ENCODE measurements at places on chromosomes 1 and 21. TPM values are rescaled to one million over a fixed set of nuclear protein-coding genes. Genes with fewer than 3 reads are reported as not detected.

TRIM58 gene
- total RNA-seq = not detected

OR2T2 gene
- total RNA-seq = not detected

TMCO2 gene
- total RNA-seq = not detected

RRP1 gene
- total RNA-seq = 37.3 TPM

KRTAP7-1 gene
- not detected for total RNA-seq

DLGAP3 gene
- total RNA-seq = 0.10 TPM

TEX35 gene
- 0.09 TPM for total RNA-seq

KIF26B gene
- total RNA-seq = 0.05 TPM

IL10 gene
- not detected for total RNA-seq

CLIC6 gene
- total RNA-seq = 0.08 TPM

PALMD gene
- 0.23 TPM for total RNA-seq

PCP4L1 gene
- 0.06 TPM for total RNA-seq

MRAP gene
- not detected for total RNA-seq

PDC gene
- not detected for total RNA-seq

ZNF683 gene
- not detected for total RNA-seq

SOAT1 gene
- total RNA-seq = 23.5 TPM

TP73 gene
- 0.90 TPM for total RNA-seq

TARBP1 gene
- total RNA-seq = 10.7 TPM

PEAR1 gene
- total RNA-seq = 7.0 TPM

AQP10 gene
- not detected for total RNA-seq

HSD3B1 gene
- not detected for total RNA-seq

GJA5 gene
- not detected for total RNA-seq

PCBP3 gene
- 0.98 TPM for total RNA-seq

CAPN9 gene
- total RNA-seq = not detected

SZT2 gene
- total RNA-seq = 5.9 TPM

PAQR7 gene
- 6.4 TPM for total RNA-seq

GPR25 gene
- not detected for total RNA-seq

SPATA17 gene
- total RNA-seq = 2.1 TPM

MOB3C gene
- 3.8 TPM for total RNA-seq

NIPAL3 gene
- total RNA-seq = 7.1 TPM

UBE2U gene
- not detected for total RNA-seq

PLA2G2F gene
- total RNA-seq = not detected

SIPA1L2 gene
- total RNA-seq = 6.7 TPM

SH2D5 gene
- 12.2 TPM for total RNA-seq

GBP7 gene
- not detected for total RNA-seq

ZNF593OS gene
- total RNA-seq = not detected

LDLRAD1 gene
- not detected for total RNA-seq

LSM10 gene
- 31.2 TPM for total RNA-seq

HSPB7 gene
- not detected for total RNA-seq

SPRR2A gene
- total RNA-seq = not detected

PADI3 gene
- 0.84 TPM for total RNA-seq

KMO gene
- 0.68 TPM for total RNA-seq

KRTAP12-2 gene
- total RNA-seq = not detected

NR0B2 gene
- 0.10 TPM for total RNA-seq

NDUFS5 gene
- 410 TPM for total RNA-seq

SPATA21 gene
- total RNA-seq = 0.03 TPM

NID1 gene
- 7.7 TPM for total RNA-seq

MAP3K7CL gene
- total RNA-seq = 1.8 TPM

PGLYRP3 gene
- total RNA-seq = not detected

VWA5B1 gene
- not detected for total RNA-seq

OR14K1 gene
- total RNA-seq = not detected

PDPN gene
- total RNA-seq = not detected

TAGLN2 gene
- total RNA-seq = 1,040 TPM

RGS1 gene
- not detected for total RNA-seq

ZSCAN20 gene
- 1.6 TPM for total RNA-seq

SLC1A7 gene
- total RNA-seq = not detected

CFHR5 gene
- not detected for total RNA-seq

IFNGR2 gene
- 54.8 TPM for total RNA-seq
